AG10803 (cell line): ENCODE measurements at places on chromosomes 13 and 19.

GRCh38 chr19:6821639-6822310 lies 49.3 kb downstream of the VAV1 start:
- DNase-seq: no peak

- peak; percentile 82 for DNase-seq
Measured at GRCh38 chr19:46859637-46860124, 1.1 kb upstream of the ARHGAP35 start.

GRCh38 chr19:11091703-11092153 lies 2.5 kb downstream of the LDLR start:
- DNase-seq: peak; percentile 96

DNA sequence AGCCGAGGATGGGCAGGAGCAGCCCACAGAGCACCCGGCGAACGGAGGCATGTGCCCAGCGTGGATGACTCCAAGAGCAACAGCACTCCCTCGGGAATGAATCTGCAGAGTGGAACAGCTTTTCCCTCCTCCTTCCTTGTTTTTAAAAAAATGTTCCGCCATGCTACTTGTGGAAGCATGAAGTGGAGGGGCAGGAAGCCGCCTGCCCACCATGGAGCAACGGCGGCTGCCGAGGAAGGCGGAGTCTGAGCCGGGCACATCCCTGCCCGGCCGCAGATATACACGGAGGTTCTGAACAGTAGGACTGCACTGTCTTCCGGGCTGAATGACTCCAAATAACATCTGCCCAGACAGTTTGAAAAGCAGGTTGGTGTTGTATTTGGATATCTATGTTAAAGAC lies 65.2 kb downstream of the SOX1 start:
- no peak for DNase-seq

GRCh38 chr13:106712381-106712780 lies 144.4 kb upstream of the ARGLU1 start:
- DNase-seq: no peak

DNA sequence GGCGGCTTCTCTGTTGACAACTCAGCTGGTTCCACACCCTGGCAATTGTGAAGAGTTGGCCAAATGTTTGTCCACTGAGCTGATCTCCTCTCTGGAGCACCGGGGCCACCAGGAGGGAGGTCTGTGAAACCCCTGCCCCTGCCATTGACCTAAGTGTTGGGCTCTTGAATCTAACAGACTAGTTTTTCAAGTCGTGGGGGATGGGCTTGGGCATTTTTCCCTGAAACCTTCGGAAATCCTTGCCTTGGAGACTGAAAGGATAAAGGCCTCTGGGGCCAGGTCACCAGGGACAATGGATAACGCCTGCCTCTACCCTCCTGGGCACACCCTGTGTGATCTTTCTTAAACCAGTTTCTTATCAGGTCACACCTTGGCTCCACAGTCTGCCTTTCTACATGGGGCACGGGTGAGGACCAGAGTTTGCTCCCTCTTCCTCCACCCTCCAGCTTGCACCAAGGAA lies 881 bp downstream of the GEMIN7 start:
- DNase-seq: no peak

DNA sequence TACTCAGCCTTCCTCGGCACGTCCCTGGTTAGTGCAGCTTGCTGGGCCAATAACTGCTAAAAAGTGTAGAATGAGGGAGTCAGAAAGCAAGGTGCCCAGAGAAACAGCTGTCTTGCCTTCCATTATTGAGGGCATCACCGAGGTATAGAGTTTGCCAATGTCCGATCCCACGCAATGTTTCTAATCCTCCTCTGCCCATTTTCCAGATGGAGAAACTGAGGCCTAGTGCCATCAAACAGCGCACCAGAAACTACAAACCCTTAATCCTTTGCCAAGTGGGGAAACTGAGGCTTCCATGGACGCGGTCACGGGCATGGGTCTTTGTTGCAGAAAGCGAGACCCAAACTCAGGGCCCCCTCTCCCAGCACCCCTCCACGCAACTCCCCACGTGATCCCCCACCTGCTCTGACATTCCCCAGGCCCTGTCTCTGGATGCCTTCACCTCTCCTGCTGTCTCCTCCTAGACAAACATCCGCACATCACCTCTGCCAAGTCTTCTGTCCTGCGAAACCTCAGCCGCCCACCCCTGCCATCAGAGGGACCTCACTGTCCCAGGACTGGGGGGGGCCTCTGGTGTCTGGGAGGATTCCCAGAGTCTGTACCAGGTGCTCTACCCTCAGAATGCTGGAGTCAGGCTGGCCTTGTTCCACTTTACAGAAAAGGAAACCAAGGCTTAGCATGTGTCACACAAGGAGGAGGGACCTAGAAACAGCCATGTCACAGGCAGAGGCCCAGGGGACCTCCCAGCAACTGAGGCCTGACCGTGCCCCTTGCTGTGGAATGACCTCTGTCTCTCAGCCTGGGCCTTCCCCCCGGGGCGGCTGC lies 930 bp upstream of the PDE4C start:
- no peak for DNase-seq

- no peak for DNase-seq
Measured at GRCh38 chr19:38801359-38802095, 11.2 kb downstream of the LGALS4 start.

GRCh38 chr13:33284031-33284430 lies 1.5 kb downstream of the STARD13 start:
- peak; percentile 44 for DNase-seq

DNA sequence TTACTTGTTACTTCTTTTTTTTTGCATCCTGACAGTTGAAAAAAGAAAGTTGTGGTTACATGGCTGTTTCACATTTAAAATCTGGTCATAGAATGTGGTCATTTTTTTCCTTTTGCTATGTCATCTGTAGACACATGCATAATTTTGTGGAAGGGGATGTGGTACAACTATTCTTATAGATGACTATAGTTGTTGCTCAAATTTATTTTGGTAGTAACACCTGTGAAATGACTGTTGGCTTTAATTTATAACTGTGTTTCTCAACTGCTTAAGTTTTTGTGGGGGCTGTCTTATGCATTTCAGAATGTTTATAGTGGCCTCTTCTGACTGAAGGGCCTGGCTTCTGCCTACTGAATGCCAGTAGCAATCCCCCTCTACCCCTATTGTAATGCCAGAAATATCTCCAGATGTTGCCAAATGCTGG lies 130.5 kb downstream of the PAN3 start:
- no peak for DNase-seq

- DNase-seq: peak; percentile 39
Measured at GRCh38 chr13:41137951-41138350, 5.3 kb upstream of the KBTBD6 start.

- no peak for DNase-seq
Measured at GRCh38 chr13:113650731-113651148, 7.3 kb downstream of the ATP4B start.

GRCh38 chr19:14375055-14375581 lies 6.1 kb upstream of the ADGRE5 start:
- DNase-seq: no peak

DNA sequence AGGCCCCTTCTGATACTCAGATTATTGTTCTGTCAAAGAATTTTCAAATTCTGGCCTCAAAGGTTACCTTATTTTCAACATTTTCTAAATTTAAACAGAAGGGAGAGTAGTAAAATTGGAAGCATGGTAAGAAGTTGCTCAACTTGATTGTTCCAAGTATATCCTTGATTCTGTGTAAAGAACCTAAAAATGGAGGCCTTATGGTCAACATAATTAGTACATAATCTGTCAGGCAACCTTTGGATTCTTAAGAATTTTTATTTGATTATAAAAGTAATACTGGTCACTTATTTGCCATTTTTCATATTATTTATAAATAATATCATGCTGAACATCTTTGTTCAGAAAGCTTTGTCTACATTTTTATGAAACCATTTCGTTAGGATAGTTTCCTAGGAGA lies 83.9 kb downstream of the STARD13 start:
- DNase-seq: no peak

GRCh38 chr13:77519808-77520207 lies 15.7 kb upstream of the SCEL start:
- DNase-seq: peak; percentile 17

DNA sequence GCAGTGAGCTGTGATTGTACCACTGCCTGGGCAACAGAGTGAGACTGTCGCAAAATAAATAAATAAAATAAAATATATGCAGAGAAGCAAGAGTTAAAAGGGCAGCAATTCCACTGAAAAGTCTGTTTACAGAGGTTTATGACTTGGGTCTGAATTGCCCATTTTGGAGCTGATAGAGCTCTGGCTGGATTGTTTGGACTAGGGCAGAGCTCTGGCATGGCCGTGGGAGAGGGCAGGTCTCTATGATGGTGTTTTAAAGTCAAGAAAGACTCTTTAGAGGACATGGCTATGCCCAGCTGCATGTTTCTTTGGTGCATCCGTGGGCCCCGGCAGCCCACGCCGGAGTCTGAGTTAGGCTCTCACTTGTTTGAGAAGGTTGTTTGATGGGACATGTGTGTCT lies 64.6 kb upstream of the C1QTNF9 start:
- DNase-seq: no peak

- DNase-seq: peak; percentile 62
Measured at GRCh38 chr19:7109678-7110289, 40.3 kb downstream of the ZNF557 start.

GRCh38 chr13:30403456-30403855 lies 18.8 kb upstream of the UBE2L5 start:
- DNase-seq: no peak

DNA sequence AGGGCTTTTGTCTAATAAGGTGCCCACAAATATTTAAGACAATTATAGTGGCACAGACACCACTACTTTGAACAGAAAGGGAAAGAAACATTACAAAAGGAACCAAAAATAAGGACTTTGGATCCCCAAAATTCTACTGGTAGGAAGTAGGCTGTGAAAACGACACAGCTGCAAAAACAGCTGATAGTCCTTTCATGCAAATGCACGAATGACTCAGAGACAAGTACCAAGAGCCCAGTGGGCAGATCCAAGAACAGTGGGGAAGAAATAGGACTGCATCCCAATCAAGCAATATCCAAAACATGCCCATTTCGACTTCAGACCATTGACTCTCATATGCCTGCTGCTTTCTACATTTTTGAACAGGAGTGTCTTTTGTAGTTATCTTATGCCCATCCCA lies 269.4 kb upstream of the NBEA start:
- DNase-seq: no peak

DNA sequence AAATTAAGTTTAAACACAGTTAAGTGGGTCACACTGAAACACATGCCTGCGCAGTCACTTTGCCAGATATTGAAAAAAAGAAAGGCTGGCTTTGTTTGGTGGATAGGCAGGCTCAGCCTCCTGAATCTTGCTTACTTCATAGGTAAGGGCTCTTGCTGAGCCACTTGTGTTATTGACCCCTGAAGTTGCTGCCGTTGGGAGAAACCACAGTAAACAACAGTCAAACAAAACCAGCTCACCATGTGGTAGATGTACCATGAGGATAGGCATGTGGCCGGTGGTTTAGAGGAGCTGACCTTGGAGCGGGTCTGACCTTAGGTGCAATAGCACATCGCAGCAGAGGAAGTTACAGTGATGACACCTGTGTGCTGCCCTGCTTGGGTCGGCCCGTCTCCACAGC lies 52.2 kb downstream of the SPATA13 start:
- DNase-seq: no peak

- DNase-seq: no peak
Measured at GRCh38 chr13:94325650-94326049, 153.8 kb downstream of the DCT start.

DNA sequence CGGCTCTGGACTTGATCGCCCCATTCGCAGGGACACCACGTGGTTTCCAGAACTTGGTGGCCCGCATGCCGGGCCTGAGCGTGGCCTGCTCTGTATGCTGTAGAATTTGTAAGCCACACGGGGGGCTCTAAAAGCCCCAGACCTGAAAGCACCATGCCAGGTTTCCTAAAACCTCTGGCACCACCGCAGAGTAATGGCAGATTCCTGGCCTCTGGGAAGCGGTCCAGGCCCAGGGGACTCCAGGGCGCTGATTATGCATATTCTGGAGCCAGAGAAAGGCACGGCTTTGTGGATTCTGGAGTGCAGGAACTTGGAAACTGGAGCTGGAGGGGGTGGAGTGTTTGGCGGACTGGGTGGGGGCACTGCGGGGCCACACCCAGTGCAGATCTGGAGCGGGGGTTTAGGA lies 3.7 kb downstream of the FTL start:
- no peak for DNase-seq

GRCh38 chr13:60590800-60591747 lies 194.1 kb downstream of the TDRD3 start:
- DNase-seq: peak; percentile 90

DNA sequence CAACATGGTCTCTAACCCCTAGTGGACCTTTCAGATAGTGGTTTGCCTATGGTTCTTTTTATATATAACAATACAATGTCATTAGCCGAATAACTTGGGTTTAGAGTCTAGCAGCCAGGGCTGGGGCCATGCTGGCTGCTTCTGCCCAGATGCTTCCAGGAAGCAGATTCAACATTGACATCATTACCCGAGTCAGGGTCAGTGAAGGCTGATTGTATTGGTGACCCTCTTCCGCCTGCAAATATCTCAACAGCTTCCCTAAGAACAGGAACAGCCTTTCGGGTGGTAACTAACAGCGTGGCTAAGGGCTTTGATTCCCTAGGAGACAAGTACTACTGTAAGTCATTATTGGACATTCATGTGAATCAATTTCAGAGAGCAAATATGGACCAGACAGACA lies 476.4 kb downstream of the UQCRFS1 start:
- DNase-seq: no peak

GRCh38 chr13:44971656-44972595 lies 17.3 kb downstream of the NUFIP1 start:
- DNase-seq: no peak

DNA sequence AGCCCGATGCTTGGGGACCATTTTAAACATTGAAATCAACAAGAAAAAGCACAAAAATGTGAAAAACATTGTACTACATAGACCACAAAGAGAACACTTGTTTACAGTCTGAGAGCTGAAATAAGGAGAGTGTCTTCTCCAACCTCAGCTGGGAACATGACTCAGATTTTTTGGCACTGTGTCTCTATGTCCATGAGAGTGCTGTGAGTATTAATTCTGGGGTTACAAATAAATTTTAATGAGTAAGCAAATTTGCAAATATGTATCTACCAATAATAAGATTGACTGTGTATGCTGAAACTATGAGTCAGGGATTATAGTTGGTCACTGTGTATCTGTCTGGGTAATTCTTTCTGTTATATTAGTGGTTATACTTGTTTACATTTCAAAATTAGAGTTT lies 174.0 kb downstream of the DCT start:
- peak; percentile 85 for DNase-seq

GRCh38 chr13:29162638-29163235 lies 342.6 kb downstream of the MTUS2 start:
- DNase-seq: peak; percentile 61

- no peak for DNase-seq
Measured at GRCh38 chr13:20489185-20489820, 36.4 kb downstream of the CRYL1 start.

- no peak for DNase-seq
Measured at GRCh38 chr19:33676999-33677665, 55.4 kb downstream of the CHST8 start.

- peak; percentile 4 for DNase-seq
Measured at GRCh38 chr19:41646589-41647204, 19.8 kb upstream of the CEACAM4 start.

- DNase-seq: no peak
Measured at GRCh38 chr13:110627761-110628476, 12.6 kb downstream of the NAXD start.
